Suppressor macrophage treated with lipopolysaccharide for 1 hour (primary cell): ENCODE measurements at places on chromosomes 7 and 10.

GRCh38 chr10:132078746-132079345 lies 13.1 kb downstream of the JAKMIP3 start:
- no peak for DNase-seq

- no peak for DNase-seq
Observed at GRCh38 chr7:69176841-69177240, 421.4 kb upstream of the AUTS2 start.

- peak; percentile 58 for DNase-seq
Observed at GRCh38 chr7:142303650-142304049, 45.8 kb upstream of the PRSS58 start.

GRCh38 chr10:35306852-35307251 lies 29.5 kb upstream of the CCNY start:
- DNase-seq, result peak; percentile 7

DNA sequence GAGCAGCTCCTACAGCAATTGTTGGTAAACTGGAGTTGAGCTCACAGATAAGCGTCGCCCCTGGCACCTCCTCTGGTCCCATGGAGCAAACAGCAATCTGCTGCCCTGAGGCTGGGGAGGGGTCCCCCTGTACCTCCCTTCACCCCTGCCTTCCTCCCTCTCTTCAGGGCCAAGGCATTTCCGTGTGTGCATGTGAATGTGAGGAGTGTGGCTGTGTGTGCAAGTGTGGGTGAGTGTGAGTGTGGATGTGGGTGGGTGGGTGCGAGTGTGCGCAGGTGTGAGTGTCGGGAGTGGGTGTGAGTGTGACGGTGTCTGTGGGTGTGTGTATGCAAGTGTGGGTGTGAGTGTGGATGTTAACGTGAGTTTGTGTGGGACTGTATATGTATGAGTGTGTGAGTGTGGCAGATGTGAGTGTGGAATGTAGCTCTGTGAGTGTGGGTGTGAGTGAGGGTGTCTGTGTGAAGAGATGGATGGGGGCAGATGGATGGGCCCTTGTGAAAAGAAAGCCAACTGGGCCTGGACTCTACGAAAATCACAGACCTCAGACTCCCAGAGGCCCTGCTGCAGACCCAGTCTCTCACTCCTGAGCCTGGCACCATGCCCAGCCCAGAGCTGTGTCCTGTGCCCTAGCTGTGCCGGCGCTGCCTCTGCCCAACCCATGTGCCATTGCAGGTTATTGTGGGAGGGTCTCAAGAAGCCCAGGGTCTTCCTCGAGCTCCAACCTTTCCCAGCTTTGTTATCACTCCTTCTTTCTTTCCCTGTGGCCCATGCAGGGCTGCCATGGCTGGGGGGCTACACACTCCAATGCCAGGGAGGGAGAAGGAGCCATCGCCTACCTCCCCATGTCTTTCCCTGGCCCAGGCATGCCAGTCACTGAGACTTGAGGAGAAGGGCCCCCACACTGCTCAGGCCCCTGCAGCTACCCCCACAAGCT lies 73.9 kb downstream of the GRID1 start:
- DNase-seq, result no peak

GRCh38 chr10:131845505-131846239 lies 55.1 kb upstream of the PPP2R2D start:
- no peak for DNase-seq

DNA sequence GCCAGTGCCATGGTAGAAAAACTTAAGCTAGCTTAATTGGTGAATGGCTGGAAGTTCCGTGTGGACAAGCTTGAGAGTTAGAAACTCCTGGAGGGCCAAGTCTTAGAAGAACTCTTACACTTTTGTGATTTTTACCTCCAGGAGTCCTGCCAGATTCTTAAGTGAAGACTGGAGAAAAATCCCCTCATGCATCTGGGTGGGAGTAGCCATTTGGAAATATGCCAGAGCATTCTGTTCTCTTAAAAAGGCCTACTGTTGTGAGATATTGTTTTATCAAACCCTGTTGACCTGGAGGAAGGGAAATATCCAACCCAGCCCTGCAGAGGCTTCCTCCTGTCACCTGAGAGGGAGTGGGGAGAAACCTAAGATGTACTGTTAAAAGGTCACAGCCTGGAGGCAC lies 17.6 kb upstream of the MCM10 start:
- no peak for DNase-seq
